ENCODE measurements at places on chromosomes 13 and 19.

- DNase-seq = no peak
- peaks cover 18% of the 10 kb centered on the region for H3K4me1 ChIP-seq
- H3K27ac ChIP-seq = peak overlapping the region; percentile 70
- H3K4me3 ChIP-seq = peak overlapping the region; percentile 91
- no peaks in the 10 kb centered on the region for H3K36me3 ChIP-seq
These were observed 426 bp downstream of the MYO9B start for GRCh38 chr19:17075864-17076542.

GRCh38 chr13:40442826-40443225 lies 223.6 kb downstream of the FOXO1 start:
- no peaks in the 10 kb centered on the region for H3K4me1 ChIP-seq
- H3K4me3 ChIP-seq = no peak overlapping the region
- no peaks in the 10 kb centered on the region for H3K27me3 ChIP-seq
- H3K27ac ChIP-seq = no peak overlapping the region

GRCh38 chr13:98570929-98571372 lies 6.0 kb downstream of the STK24 start:
- H3K4me3 ChIP-seq = peak overlapping the region; percentile 33
- peak; percentile 83 for DNase-seq
- peak overlapping the region; percentile 67 for H3K27ac ChIP-seq
- H3K36me3 ChIP-seq = no peaks in the 10 kb centered on the region
- no peaks in the 10 kb centered on the region for H3K27me3 ChIP-seq
- H3K4me1 ChIP-seq = peaks cover 80% of the 10 kb centered on the region

DNA sequence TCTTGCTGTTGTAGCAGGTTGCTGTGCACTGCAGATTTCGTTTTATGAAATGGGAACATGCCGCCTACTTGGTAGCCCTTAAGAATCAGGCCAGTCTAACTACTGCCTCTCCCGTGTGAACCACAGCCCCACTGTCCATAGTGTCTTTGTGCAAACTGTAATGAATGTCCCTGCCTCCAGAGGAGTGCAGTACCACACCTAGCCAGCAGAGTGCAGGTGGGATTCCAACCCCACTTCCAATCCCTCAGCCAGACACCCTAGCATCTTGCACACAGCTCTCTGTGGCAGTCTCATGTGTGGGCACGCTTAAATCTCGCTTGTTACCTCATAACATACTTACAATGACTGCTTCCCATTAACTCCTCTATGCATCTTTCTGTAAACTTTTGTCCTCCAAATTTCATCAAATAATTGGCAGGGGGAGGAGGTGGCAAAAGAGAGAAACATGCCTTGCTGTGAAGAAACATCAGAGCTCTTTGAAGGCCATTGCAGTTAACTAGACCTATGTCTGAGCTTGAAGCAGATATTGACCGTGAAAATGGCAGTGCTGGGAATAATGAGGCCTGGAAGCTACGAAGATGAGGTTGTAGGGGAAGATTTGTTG lies 47.2 kb downstream of the ZAR1L start:
- no peaks in the 10 kb centered on the region for H3K36me3 ChIP-seq
- no peaks in the 10 kb centered on the region for H3K27me3 ChIP-seq
- peak; percentile 51 for DNase-seq
- peaks cover 9% of the 10 kb centered on the region for H3K4me1 ChIP-seq
- H3K27ac ChIP-seq = no peak overlapping the region
